ENCODE measurements at places on chromosomes 1 and 21.
A peak's percentile ranks its signal among the peaks of the same experiment; 100 is the strongest.

- DNase-seq = no peak
Observed at GRCh38 chr1:18496056-18496455, 15.3 kb downstream of the KLHDC7A start.

GRCh38 chr1:201110616-201111015, 1.6 kb downstream of the CACNA1S start:
- DNase-seq = no peak

DNA sequence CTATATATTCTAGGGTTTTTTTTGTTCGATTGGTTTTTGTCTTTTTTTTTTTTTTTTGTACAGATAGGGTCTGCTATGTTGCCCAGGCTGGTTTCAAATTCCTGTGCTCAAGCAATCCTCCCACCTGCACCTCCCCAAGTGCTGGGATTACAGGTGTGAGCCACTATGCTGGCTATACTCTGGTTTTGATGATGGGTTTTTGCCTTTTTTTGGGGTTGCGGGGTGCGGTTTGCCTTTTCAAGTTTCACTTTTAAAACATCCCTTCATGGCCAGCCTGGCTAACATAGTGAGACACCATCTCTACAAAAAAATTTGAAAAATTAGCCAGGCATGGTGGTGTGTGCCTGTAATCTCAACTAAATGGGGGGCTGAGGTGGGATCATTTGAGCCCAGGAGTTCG, 10.0 kb downstream of the KDM5B start:
- DNase-seq = no peak

- DNase-seq = no peak
Observed at GRCh38 chr1:18752409-18752808, 107.1 kb downstream of the TAS1R2 start.

DNA sequence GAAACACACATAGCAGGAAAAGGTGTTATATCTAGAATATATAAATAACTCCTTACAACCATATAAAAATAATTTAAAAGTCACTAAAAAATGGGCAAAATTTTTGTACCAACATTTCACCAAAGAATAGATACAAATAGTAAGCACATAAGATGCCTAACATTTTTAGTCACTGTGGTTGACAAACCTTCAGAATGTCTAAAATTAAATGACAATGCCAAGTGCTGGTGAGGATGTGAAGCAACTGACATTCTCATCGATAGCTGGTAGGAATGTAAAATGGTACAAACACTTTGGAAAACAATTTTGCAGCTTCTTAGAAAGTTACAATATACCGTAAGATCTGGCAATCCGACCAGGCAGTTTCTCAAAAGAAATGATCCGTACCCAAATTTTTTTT, 14.4 kb upstream of the TOMM20 start:
- DNase-seq = no peak

DNA sequence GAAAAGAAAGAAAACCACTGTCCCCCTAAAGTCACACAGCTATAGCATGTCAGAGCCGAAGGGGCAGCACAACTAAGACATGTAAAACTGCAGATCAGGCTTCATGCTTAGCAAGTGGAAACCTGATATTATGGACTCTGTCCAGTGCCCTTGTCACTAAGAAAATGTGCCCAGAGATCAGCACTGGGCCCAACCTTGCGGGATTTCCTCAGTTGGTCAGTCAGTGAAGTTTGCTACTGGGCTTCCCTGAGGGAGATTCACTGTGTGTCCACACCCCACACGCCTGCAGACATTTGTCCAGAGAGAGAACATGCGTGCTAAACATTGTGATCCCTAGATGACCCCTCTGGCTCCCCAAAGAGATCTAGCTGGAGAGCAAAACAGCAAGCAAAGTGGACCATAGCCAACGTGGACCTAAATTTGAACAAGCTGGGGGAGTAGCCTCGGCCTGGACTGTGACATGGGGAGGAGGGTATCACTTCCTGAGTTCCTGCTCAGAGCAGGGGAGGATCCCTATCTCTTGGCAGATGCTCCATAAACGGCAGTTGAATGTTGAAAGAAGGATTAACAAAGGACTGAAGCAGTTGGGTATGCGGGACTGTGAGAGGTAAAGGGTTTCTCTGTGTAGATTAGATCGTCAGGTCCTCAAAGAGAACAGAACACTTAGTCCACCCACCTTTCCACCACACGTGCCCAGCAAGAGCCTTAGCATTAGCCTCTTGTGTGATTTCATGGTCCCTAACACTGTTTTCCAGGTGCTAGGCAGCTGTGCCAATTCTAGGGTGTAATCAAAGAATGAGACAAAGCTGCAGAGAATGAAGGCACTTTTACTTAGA, 53.6 kb downstream of the GLUL start:
- DNase-seq = no peak

- DNase-seq = no peak
Observed at GRCh38 chr1:241181471-241181870, 175.5 kb downstream of the RGS7 start.

DNA sequence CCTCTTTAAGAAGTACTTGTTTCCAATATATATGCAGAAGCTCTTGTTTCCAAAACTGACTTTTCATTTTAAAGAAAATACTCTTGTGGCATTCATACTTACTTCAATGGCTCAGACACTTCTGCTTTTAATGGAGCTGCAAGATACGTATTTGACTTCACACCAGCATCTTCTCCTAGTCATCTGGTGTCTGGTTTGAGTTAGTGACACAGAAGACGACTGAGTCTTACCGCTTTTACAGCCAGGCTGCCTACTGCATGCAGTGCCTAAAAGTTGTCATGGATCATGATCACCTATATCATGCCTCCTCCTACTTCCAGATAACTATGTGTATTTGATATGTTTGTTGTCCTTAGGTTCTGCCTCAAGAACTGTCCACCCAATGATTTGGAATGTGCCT, 185.9 kb downstream of the TPR start:
- no peak for DNase-seq

GRCh38 chr1:227557962-227558725, 5.2 kb upstream of the ZNF678 start:
- DNase-seq = no peak

DNA sequence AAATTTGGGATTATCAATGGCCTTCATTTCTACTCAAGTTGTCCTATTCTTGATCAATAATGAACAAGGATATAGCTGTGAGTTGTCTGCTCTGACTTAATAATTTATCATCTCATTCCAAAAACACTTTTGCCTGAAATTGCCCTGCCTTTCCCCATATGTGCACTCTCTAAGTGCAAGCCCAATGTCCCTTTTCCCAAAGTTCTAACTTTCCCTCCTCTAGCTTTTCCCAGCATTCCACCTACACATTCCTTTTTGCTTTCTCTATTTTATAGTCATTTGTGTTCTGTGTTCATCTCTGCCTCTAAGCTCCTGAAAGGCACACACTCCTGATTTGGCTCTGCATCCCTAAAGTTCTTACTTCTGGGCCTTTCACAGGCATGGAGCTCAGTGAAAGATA, 34.7 kb downstream of the SUSD4 start:
- no peak for DNase-seq

- DNase-seq = no peak
Observed at GRCh38 chr1:14205066-14205465, 393.4 kb upstream of the KAZN start.

DNA sequence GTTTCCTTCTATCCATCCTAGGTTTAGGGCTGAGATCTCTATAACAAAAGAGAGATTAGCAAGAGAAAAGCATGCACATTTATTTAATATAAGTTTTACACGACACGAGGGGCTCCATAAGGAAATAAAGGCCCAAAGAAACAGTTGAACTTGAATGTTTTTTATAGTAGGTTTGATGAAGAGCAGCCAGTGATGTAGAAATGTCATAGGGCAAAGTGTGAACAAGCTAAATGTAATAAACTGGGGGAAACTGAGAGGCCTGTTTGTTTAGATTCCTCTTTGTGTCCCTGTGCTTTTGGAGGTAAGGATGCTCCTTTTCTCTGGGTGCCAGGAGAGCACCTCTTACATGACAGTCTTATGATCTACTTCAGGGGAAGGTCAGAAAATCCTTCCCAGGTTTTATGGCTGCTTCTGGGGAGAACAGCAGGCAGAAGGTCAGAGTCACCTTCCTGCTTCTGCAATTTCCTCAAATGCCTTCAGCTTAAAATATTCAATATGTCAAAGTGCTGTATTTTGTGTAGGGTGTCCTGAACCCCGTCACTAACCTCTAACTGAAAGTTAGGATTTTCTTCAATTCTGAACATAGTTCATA, 9.5 kb upstream of the HORMAD1 start:
- no peak for DNase-seq

GRCh38 chr21:40985370-40985769, 138.4 kb upstream of the DSCAM start:
- DNase-seq = no peak

- no peak for DNase-seq
Observed at GRCh38 chr1:34610063-34610462, 144.8 kb upstream of the GJB5 start.

DNA sequence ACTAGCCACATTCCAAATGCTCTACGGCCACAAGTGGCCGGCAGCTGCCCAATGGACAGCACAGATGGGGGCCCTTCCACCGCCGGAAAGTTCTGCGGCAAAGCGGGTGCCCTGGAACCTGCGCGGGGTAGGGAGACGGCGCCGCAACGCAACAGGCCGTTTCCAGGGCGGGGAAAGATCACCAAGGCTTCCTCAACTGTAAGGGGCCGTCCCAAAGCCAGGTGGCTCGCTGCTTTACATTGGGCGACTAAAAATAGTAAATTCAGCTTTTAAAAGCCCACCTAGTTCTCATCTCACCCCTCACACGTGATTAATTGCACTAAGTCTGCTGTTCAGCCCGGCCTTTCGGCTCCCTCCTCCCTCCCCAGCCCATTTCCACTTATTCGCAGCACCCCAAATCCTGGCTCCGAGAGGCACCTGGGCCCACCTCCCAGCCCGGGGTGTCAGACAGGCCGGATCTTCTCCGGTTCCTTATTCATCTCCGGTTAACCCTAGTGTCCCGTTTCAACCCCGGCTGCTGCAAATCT, 643 bp downstream of the CFAP298 start:
- DNase-seq = no peak

DNA sequence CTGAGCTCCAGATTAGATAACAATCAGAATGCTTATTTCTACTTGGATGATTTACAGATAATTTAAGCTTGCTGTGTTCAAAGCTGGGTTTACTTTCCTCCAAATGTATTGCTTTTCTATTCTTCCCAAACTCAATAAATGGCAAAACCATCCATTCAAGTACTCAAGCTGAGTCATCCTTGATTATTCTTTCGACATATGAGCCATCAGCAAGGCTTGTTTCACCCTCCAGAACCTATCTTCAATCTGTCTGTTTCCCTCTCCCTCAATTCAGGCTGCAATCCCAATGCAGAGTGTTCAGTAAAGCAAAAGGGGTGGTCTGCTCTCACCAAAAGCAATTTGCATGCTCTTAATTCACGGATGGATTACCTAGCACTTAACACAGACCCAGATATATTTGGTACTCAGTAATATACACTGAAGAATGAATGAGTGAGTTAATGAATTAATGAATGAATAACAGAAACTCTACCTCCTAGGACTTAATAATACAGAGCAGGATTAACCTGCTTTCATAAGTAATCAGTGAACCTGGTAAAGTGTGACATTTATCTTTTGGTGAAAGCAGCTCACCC, 41.9 kb downstream of the DDR2 start:
- DNase-seq = no peak

DNA sequence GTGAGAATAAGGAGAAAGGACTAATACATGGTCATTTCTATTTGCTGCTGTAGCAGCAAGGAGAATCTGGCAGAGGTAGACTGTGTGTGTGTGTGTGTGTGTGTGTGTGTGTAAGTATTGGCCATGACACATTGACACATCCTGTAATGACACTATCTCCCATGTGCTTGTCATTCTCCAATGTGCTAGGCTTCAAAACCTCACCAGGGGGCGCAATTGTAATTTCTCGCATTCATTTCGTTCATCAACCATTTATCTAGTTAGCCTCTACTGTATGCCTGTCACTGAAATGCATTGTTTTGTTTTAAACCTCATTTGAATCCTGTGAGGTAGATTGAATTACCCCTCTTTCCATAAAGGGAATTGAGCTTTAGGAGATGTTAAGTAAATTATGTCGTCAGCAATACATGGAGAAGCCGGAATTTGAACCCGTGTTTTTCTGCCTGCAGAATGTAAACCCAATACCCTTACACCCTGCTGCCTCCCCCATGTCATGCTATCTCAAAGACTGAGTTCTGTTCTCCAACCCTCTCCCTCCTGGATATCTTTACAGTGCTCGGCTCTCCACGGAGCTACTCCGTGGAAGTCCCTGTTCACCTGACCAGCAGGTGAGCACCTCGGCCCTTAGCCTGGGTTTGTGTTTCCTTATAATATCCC, 100.8 kb downstream of the UCK2 start:
- DNase-seq = peak; percentile 51

GRCh38 chr1:209685821-209686220, 10.6 kb downstream of the G0S2 start:
- DNase-seq = no peak

- DNase-seq = no peak
Observed at GRCh38 chr21:21715266-21715969, 717.2 kb downstream of the NCAM2 start.

DNA sequence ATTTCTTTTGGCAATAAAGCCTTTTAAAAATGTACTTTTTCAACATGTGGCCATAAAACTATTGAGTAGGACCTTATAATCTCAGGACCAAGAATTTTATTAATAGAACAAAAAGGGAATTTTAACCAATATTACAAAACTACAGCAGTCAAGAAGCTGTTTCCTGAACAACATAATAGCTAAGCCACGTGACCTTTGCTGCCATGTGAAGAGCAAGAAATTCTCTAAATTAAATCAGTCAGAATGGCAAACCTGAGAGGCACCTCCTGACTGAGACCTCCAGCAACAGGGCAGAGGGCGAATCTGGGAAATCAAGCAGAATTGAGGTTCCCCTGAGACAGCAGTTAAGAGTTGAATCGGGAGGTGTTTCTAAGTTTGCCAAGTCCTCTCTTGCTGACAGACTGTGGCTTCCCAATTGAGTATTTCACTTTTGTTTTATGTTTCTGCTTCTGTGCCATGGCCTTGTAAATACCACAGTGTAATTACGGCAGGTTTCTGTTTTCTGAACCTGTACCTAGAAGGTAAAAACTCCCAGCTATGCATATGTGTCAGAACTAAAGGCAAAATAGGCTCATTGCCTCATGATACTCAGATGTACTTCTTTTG, 358.4 kb downstream of the NTNG1 start:
- no peak for DNase-seq

GRCh38 chr1:86035101-86035500, 121.5 kb downstream of the COL24A1 start:
- no peak for DNase-seq

DNA sequence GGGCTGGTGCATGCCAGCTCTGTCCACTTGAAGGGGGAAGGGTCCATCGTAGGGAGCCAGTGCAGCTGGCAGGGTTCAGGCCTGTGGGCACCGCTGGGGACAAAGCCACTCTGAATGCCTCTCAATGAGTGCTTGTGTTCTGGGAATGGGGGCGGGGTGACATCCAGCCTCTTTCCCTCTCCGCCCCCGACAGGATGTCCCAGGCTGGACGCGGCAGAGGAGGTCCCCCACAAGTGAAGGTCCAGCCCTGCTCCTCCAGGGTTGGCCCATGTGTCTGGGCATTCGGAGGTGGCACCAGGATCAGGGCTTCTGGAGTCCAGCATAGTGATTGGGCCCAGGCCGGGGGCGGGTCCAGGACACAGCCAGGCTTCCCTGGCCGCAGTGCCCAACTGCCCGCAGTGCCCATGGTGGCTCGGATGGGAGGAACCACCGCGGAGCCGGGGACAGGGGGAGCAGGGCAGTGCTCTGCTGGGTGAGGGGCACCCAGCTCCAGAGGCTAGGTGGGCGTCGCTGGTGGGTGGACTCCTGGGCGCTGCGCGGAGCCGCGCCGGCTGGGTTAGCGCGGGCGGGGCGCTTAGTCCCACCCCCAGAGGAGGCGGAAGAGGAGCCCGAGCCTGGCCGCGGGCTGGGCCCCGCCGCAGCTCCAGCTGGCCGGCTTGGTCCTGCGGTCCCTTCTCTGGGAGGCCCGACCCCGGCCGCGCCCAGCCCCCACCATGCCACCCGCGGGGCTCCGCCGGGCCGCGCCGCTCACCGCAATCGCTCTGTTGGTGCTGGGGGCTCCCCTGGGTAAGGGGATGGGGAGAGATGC, at the start of gene SHISA4:
Gene SHISA4, plus strand, starts transcription at position 617 of the 808 bp plus-strand sequence. Its CDS starts 97 bp downstream, at position 714.
- peak; percentile 95 for DNase-seq

Data from midbrain (tissue), 1 donor.